CD4-positive, alpha-beta T cell treated with Interleukin-2 at 100 ng/mL for 4 hours (primary cell): ENCODE measurements at places on chromosomes 6 and 20.

DNA sequence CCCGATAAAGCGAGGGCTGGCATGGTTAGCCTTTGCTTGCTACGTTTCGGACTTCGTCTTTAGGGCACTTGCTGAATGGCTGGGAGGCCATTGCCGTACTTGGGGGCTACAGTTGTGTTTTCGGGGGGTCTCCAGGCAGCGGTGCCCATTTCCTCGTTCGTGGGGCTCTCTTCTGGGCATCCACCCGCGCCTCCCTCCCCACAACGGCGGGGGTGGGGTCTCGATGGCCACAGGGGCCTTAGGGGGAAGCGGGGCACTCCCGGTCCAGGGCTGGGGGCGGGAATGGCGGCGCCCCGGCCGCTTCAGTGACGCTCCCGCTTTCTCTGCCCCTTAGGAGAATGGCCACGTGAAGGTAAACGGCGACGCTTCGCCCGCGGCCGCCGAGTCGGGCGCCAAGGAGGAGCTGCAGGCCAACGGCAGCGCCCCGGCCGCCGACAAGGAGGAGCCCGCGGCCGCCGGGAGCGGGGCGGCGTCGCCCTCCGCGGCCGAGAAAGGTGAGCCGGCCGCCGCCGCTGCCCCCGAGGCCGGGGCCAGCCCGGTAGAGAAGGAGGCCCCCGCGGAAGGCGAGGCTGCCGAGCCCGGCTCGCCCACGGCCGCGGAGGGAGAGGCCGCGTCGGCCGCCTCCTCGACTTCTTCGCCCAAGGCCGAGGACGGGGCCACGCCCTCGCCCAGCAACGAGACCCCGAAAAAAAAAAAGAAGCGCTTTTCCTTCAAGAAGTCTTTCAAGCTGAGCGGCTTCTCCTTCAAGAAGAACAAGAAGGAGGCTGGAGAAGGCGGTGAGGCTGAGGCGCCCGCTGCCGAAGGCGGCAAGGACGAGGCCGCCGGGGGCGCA is 2.4 kb downstream of the MARCKS start:
- DNase-seq = no peak

GRCh38 chr6:154602708-154603107 is 92.2 kb upstream of the CNKSR3 start:
- no peak for DNase-seq

DNA sequence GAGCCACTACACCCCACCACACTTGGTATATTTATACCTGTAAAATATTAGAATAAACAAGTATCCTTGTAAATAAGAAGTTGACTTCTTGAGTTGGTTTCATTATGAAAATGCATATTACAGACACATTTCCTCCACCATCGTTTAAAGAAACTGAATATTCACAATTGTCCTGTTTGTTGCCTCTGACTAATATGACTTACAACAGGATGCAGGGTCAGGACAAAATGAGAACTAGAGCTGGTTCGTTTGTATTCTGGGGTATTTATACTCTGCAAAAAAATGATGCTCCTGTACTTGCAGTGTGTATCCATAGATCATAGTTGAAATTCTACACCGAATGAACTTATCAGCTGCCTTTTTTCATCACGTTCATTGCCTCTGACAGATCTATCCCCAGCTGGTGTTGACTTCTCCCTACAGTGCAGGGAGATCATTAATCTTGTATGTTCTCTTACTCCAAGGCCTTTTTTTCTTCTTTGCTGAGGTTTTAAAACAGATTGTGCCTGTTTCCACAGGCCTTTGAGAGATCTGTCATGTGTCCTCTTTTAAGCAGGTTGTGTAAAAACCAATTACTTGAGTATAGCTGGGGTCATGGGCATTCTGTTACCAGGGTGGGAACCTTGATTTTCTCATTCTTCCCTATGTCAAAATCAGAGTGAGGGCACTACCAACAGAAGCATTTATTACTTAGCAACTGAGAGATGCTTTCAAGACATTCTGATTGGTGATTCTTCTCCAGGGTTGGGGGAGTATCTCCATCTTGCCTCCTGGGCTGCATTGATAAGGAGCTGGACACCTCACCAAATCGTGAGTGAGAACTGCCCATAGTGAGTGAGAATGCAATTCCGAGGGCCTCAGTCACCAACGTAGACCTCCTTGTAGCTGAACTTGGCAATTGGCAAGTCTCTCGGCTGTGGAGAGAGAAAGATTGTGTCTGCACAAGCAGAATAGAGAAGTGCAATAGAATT is 78.8 kb upstream of the CD83 start:
- no peak for DNase-seq

DNA sequence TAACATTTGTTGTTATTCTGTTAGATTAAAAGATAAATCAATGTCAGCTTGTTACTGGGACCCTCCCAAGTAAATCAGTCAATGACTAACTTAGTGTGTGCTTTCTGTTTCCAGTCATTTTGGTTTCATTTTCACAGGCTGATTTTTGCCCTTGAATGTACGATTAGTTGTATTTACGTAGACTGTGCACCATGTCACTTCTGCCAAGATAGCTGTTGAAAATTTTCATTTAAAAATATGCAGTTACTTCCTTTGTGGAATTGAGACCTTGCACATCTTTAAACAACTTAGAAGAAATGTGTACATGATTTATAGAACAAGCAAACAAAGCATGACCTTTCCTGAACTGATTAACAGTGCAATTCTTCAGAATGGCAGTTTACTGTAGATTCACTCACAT is 944.8 kb upstream of the CITED2 start:
- DNase-seq = no peak

DNA sequence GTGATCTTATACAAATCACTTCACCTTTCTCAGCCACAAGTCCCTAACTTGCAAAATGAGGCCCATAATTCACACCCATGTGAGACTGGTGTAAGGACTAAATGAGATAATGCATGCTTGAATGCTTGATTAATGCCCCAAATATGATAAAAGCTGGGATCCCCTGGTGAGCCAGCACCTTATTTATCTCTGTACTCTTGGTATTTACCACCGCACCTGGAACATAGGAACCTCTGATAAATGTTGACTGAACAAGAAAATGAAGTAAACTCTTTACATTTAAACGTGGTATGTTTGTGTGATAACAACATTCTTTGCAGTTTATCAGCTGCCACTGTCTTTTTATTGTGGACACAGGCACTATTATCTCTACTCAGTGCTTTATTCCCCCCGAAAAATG is 2.5 kb upstream of the APOBEC2 start:
- no peak for DNase-seq

- no peak for DNase-seq
These were observed 26.1 kb downstream of the RBCK1 start for GRCh38 chr20:434221-434620.

DNA sequence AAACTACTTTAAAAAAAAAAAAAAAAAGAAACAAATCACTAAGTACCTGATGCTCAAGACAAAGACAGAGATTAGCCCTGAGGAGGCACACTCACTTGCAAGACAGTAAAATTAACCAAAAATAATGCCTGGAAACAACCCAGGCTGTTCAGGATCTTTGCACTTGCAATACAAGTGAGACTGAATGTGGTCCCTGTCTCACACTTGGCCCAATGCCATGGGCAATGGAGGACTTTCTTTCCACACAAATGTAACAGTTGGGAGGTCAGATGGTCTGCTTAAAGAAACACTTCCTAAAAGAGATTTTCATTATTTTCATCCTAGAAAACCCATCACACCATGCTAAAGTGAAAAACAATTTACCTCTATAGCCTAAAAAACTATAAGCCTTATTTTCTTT is 16.2 kb downstream of the STAU1 start:
- DNase-seq = no peak

DNA sequence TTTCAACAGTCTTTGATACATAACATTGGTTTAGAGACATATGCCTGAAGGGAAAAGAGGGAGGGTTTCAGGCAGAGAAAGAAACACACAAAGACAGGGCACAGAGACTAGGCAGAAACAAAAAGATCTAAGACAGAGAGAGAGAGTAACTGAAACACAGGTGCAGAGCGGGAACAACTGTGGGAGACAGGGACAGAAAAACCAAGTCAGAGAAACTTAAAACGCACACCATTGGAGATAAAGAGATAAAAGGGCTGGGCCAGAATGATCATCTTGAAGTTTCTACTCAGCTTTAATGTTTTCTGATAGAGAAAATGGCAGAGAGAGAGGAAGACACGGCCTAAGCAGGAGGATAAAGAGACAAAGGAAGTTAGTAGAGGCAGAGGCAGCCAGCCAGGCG is 11.8 kb downstream of the UNC5CL start:
- DNase-seq = no peak
